ENCODE measurements at places on chromosomes 16 and 17.

DNA sequence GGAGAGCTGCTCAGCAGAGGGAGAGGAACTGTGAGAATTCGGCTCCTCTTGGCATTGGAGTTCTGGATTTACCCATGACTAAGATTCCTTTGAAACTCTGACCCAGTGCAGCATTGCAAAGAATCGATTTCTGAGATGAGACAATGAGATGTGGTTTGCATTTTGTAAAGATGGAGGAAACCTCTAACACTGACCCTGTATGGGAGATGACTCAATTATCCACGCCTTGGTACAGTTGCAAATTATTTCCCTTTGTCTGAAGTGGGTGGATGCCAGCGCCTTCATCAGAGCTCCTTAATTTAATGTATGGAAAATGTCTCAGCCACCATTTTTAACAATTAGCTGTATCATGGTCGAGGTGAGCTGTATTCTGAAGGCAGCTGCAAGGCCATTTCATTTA, 53.4 kb downstream of the NUP93 start:
- no peak for DNase-seq

DNA sequence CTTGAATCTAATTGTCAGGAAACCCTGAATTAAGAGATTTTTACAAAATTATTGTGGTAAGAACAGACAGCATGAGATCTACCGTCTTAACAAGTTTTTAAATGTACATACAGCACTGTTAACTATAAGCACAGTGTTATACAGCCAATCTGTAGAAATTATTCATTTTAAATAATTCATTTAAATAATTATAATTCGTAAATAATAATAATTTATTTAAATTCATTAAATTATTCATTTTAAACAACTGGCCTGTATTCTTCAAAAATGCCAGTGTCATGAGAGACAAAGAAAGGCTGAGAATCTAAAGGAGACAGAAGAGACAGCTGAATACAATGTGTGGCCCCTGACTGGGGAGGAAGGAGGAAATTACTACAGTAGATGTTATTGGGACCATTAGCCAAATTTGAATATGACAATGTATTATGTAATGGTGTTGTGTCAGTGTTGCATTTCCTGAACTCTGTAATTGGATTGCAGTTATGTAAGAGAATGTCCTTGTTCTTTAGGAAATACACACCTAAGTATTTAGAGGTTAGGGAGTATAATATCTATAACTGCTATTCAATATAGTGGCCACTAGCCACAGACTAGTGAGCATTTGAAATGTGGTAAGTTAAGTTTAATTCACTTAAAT, 2.3 kb downstream of the RSAD1 start:
- no peak for DNase-seq

DNA sequence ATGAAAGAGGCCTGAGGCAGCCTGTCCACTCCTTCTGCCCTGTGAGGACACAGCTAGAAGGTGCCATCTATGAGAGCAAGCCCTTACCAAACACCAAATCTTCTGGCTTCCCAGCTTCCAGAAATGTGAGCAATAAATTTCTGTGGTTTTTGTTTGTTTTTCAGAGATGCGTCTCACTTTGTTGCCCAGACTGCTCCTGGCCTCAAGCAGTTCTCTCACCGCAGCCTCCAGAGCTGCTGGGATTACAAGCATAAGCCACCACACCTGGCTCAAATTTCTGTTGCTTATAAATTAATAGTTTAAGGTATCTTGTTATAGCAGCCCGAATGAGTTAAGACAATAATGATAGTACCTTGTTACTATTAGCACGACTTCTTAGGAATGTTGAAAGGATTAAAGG, 12.5 kb upstream of the SLC16A11 start:
- DNase-seq: no peak

- no peak for DNase-seq
Measured at GRCh38 chr16:85761861-85762260, 11.0 kb upstream of the C16orf74 start.

DNA sequence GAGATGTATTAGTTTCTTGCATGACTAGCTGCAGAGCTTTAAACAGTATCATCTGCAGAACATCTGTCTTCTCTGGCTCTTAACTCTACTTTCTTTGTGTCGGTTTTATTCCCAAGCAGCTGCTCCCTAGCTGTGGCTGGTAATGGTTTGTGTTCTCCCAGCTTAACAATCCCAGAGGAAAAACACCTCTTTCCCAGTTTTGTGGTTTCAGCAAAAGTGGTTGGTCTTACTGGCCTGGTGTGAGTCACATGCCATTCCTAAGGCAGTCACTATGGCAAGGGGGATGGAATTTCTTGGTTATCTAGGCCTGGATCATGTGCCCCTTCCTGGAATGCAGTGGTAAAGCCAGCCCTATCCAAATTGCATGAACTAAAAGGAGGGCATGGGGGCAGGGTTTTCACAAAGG, 27.5 kb downstream of the OMG start:
- DNase-seq: no peak

DNA sequence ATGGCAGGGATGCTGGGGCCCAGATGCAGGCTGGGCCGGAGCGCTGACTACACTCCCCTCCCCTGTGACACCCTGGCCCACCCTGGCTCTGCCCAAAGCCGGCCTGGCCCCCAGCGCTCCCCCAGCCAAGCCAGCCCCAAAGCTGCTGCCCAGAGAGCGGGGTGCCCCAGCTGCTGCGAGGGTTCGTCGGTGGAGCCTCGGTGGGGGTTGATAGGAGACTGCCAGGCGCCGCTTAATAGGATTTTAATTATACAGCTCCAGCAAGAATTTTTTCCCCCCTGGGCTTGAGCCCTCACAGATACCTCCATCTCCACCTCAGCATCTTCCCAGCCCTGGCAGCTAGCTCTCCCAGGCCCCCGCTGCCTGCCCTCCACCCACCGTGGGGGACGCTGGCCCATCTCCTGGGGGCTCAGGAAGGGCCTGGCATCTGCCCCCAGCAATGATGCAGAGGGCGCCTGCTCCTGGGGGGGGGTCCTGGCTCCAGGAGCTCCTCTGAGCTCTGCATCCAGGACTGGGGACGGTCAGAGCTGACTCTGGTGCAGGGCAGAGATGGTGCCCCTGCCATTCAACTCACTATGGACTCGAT, 36.8 kb upstream of the DLX4 start:
- DNase-seq: no peak

DNA sequence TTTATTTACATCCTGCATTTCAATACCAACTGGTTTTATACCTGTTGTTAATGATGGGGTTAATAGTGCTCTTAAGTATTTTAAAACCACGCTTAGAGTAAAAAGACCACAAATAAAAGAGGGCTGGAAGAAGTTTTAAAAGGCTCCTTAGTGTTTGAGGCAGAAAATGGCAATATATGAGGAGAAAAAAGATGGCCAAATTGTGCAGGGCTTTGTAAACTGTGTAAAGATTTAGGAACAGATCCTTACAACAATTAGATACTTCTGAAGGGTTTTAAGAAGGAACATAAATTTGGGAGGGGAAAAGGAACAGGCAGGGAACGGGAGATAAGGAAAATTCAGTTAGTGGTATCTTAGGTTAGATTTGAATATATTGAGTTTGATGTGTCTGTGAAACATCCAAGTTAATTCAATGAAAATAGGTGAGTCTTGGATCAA, 12.7 kb downstream of the CDC27 start:
- DNase-seq: no peak

GRCh38 chr17:40058186-40058784, 4.1 kb upstream of the MED24 start:
- no peak for DNase-seq

DNA sequence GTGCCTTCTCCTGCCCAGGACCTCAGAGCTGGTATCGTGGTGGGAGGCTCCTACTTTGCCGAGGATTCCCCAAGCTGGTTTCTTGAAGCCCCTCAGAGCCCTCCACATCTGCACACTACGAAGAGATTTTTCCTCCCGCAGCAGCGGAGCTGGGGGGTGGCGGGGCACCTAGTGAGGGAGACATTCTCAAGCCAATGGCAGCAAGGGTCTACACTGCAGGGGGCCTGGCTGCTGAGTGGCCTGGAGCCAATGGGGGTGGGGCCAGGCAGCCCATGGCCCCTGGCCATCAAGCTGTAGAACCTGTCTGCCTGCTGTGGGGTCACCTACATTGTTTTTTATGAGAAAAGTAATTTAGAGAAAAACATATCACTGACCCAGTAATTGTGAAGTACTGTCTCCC, 5.0 kb downstream of the SLC26A11 start:
- DNase-seq: no peak

DNA sequence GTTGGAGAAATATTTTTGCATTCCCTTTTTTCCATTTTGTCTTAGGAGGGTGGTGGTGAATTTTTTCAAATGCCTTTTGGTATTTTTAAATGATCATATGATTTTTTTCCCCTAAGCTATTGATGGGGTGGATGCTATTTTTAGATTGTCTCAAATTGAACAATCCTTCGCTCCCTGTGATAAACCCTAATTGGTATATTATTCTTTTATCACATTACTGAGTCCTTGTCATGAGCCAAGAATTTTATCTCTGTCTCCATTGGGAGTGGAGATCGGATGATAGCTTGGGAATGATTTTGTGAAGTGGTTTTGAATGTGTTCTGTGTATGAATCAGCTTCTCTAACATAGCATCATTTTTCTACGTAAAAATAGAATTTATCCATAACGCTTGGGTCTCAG, 15.4 kb downstream of the NECAB2 start:
- DNase-seq: no peak

DNA sequence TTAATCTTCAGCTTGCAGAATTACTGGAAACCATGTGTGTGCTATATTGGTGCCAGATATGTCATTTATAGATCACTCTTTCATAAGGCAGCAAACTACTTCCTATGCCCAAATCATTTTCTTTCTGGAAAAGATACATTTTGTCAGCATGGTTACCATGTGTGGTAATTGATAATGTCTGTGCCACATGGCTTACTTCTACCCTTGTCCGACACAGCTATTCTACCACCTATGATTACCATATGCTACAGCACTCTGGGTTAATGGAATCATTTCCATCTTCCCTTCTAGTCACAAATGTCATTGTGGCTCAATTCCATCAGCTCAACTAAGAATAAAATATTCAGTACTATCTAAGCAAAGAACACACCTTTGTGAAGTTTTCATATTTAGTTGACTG, 8.0 kb upstream of the PPM1E start:
- DNase-seq: no peak

DNA sequence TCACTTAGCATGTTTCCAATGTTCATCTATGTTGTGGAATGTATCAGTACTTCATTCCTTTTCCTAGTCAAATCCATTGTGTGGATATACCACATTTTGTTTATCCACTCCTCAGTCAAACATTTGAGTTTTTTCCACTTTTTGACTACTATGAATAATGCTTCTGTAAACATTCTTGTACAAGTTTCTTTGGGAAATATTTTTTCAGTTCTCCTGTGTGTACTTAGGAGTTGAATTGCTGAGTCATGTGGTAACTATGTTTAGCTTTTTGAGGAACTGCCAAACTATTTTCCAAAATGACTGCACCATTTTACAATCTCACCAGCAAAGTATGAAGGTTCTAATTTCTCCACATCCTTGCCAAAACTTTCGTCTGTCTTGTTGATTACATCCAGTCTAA, 223.7 kb upstream of the AXIN2 start:
- no peak for DNase-seq

GRCh38 chr16:89413811-89414585, 76.4 kb downstream of the ANKRD11 start:
- no peak for DNase-seq

DNA sequence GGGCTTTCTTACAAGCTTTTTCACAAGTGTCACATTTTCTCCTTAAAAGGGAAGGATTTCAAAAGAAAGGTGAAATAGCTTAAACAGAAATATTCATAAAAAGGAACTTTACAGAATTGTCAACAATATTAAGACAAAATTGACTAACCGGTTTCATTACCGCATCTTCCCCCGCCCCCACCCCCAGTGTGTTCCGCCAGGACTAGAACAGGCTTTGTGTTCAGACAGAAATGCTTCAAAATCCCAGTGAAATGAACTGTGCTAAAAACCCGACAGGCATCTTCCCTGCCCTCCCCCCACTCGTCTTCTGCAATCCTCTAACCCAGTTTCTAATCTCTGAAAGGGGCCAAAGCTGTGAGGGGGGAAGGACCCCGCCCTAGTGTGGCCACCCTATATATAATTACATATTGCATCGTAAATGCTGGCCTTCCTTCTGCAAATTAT, 990 bp upstream of the ROGDI start:
- no peak for DNase-seq

GRCh38 chr17:82920150-82920549, 80.3 kb upstream of the ZNF750 start:
- no peak for DNase-seq

DNA sequence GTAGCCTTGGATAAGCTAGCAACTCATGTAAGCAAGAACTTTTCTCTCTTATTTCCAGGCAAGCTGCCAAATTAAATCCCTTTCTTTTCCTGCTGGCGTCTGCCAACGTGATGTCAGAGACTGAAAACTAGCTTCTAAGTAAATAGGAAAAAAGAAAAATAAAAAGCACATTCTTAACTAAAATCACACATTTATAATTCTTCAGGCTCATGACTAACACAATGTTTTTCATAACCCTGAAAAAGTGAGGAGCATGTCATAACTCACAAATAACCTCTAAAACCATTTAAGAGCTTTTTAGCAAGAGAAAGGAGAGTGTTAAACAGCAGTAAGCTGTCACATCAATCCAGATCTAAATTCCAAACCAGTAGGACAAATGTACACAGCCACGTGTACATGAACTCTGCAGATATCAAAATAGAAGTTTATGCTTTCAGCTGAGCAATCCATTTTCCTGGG, 110.0 kb downstream of the N4BP1 start:
- DNase-seq: no peak

- DNase-seq: no peak
Measured at GRCh38 chr17:4542003-4542725, 13.0 kb downstream of the MYBBP1A start.

GRCh38 chr17:47735536-47736011, 2.5 kb downstream of the TBX21 start:
- DNase-seq: no peak

DNA sequence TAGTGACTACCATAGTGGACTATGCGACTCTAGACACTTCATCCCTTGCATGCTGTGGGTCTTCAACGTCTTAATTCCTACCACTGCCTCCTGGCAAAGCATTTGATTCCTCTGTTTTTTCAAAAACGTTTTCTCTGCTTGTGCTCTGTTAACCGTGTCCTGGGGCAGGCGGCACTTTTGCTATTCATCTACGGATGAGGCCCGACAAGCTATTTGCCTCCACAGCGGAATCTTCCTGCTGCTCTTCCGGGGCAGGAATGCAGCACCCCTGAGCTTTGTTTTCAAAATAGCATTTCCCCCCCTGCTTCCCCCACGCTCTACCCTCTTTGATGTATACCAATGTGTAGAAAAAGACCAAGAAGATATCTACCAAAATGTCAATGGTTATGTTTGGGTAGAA, 39.8 kb upstream of the METTL16 start:
- DNase-seq: no peak

GRCh38 chr17:40194821-40195220, 17.6 kb downstream of the RAPGEFL1 start:
- no peak for DNase-seq

- DNase-seq: no peak
Measured at GRCh38 chr17:65559461-65559803, 2.0 kb downstream of the AXIN2 start.

GRCh38 chr17:75843577-75844529, at the start of gene UNC13D:
UNC13D (minus strand) TSS chr17:75844404; CDS start chr17:75844337, 67 bp downstream.
- peak; percentile 60 for DNase-seq

All from activated CD4-positive, CD25-positive, alpha-beta regulatory T cell (primary cell).